ENCODE measurements at places on chromosomes 1 and 21.

GRCh38 chr21:30030416-30030815 lies 90.6 kb upstream of the GRIK1 start:
- H3K4me3 ChIP-seq, result no peak overlapping the region
- no peak for DNase-seq
- no peaks in the 10 kb centered on the region for H3K27me3 ChIP-seq
- H3K27ac ChIP-seq, result no peak overlapping the region
- no peaks in the 10 kb centered on the region for H3K36me3 ChIP-seq
- H3K4me1 ChIP-seq, result no peaks in the 10 kb centered on the region

DNA sequence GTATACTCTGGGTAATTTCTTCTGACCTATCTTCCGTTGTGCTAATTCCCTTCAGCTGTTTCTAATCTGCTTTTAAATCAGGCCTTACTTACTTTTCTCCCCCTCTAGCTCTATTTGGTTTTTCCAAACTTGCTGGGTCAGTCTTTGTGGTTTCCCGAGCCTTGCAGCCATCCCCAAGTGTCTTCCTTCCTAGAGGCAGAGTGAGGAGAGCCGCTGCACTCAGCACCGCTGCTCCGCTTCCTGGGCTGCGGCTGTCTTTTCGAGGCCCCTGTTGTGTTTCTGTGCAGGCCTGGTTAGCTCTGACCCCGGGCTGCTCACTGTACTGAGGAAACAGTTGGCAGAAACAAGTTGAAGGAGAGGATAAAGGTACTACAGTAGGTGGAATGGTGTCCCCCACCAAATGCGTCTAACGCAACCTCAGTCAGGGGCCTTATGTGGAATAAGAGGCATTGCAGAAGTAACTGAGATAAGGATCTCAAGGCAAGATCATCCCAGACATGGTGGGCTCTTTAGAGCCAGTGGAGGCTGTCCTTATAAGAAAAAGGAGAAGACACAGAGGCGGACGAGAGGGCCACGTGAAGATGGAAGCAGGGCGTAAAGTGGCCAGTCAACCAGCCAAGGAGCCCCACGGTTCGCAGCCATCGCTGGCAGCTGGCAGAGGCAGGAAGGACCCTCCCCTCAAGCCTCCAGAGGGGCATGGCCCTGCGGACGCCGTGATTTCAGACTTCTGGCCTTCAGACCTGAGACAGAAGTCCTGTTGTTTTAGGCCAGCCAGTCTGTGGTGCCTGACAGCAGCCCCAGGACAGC lies 10.5 kb downstream of the WNT9A start:
- H3K4me1 ChIP-seq, result no peaks in the 10 kb centered on the region
- H3K4me3 ChIP-seq, result no peak overlapping the region
- no peaks in the 10 kb centered on the region for H3K36me3 ChIP-seq

DNA sequence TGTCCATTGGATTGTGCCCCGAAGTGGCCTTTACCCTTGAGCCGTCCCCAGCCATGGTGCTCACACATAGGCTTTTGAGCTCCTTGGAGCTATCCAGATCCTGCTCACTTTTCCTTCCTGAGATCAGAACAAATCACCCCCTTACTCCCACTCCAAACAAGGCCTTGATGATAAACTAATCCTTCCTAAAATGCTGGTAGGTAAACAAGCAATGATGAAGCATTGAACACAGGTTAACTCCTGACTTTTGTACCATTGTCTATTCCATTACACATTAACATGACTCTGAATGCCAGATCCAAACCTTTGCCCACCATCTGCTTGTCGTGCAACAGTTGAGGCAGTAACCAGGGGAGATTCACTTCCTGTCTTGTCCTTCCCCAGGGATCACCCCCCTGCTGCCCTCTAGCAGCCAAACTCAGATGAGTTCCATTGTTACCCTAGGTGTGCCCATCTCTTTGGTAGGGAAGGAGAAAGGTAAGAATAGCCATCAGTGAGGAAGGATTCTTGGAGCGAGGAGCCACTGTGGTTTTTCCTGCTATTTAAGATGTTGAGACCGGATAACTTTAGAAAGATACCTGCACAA lies 79.5 kb upstream of the DNAJC6 start:
- DNase-seq, result no peak
- H3K4me3 ChIP-seq, result no peak overlapping the region
- no peaks in the 10 kb centered on the region for H3K4me1 ChIP-seq
- H3K36me3 ChIP-seq, result no peaks in the 10 kb centered on the region

DNA sequence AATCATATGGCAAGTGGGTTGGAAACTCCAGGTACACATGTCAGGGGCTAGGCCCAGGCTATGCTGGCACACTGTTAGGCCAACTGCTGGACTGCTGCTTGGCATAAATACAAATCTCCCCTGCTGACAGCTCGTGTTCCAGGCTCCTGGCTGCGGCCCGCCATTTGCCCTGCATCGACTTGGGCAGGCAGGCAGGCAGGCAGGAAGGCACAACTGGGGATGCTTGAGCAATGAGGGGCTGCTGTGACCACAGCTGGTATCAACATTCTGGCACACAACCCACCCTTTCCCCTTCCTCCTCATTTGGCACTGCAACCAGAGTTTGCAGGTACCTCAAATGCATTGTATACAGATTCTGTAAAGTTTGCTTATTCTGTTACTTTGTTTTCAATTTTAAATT lies 53.2 kb downstream of the SAMSN1 start:
- no peaks in the 10 kb centered on the region for H3K36me3 ChIP-seq
- no peaks in the 10 kb centered on the region for H3K4me1 ChIP-seq

- H3K27ac ChIP-seq, result peak overlapping the region; percentile 4
- no peaks in the 10 kb centered on the region for H3K4me1 ChIP-seq
- no peak for DNase-seq
- H3K36me3 ChIP-seq, result no peaks in the 10 kb centered on the region
These were observed 21.9 kb upstream of the PKN2 start for GRCh38 chr1:88661951-88662699.

DNA sequence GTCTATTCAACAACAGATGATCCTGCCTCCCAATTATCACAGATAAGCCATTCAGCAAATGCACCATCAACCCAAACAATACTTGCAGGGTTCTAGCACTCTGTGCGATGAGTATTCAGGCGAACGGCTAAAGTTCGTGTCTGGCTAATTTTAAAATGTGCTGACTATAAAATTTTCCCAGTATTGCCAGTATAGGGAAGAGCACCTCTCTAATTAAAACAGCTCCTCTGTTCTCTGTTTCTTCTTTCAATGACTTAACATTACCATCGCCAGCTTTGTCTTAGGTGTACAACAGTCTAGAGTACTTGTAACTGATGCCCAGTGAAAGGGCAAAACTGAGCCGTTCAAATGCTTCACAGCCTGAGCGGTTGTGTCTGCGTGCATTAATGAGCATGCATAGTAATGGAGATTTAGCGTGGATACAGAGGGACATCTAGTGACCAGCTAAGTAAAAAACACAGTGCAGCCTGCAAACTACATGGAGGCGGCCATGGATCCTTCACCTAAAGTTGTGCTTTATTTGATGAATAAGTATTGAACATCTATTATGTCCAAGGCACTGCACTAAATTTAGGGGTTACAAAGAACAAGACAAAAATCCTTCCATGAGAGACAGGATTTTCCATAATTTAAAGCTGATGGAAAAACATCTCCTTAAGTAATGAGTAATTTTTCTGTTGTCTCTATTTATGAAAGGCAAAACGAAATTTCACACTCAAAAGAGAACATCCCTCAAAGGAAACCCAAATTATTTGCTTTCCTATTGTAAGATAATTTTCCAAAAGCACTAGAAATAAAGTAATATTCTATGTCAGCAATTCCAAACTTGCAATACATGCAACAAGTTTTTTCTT lies 120.0 kb downstream of the SETD4 start:
- no peak overlapping the region for H3K4me3 ChIP-seq
- H3K27me3 ChIP-seq, result no peaks in the 10 kb centered on the region
- no peaks in the 10 kb centered on the region for H3K4me1 ChIP-seq
- no peak overlapping the region for H3K27ac ChIP-seq

Data from hepatocyte (in vitro differentiated cells).